Activated CD8-positive, alpha-beta memory T cell treated with anti-CD3 and anti-CD28 coated beads for 1 hour (primary cell): ENCODE measurements at places on chromosomes 7 and 10.

- no peak for DNase-seq
Observed at GRCh38 chr7:108659261-108659660, 89.6 kb downstream of the DNAJB9 start.

DNA sequence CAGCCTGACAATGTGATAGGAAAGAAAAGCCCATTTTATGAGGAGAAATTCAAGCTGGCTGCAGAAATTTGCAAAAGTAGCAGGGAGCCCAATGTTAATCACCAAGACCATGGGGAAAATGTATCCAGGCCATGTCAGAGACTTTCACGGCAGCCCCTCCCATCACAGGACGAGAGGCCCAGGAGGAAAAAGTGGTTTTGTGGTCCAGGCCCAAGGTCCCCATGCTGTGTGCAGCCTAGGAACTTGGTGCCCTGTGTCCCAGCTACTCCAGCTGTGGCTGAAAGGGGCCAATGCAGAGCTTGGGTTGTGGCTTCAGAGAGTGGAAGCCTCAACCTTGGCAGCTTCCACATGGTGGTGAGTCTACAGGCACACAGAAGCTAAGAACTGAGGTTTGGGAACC, 12.7 kb downstream of the COA1 start:
- DNase-seq = no peak

- no peak for DNase-seq
Observed at GRCh38 chr10:43292755-43293676, 26.2 kb upstream of the RASGEF1A start.

DNA sequence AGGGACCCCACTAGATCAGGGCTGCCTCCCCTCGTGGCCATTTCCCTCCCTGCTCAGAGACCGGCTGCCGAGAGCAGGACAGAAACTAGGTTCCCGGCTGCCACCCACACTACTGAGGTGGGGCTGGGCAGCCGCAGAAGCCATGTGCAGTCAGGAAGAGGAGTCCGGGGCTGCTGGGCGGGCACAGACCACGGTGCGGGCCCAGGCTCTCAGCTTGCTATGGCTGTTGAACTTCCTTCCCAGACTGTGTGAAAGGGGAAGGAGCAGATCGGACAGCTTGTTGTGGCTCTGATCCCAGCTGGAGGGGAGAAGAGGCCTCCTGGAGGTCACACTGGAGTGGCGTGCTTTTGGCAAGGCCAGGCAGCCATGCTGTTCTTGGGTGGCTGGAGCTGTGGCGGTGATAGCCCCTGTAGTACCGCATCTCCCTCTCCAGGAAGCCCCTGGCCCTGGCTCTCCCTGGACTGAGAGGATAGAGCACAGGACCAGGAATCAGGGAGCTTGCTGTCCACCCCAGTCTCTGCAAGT, 56.8 kb downstream of the HK1 start:
- no peak for DNase-seq

GRCh38 chr10:33290321-33291052, 44.0 kb downstream of the NRP1 start:
- no peak for DNase-seq

DNA sequence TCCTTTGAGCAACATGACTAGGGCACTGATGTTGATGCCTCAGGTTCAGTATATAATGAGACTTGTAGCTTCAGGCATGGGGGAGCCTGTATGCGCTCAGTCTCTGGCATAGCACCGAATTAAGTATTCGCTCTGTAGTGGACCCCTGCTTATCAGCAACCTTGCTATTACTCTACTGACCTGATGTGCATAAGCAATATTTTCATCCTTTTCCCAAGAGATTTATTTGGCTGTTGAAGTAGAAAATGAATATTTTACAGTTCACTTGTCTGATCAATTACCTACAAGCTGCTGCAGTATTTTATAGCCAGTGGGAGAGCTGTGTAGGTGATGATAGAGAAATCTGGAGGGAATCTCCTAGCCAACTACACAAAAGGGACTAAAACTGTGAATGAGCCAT, 781.6 kb upstream of the PHF14 start:
- no peak for DNase-seq

DNA sequence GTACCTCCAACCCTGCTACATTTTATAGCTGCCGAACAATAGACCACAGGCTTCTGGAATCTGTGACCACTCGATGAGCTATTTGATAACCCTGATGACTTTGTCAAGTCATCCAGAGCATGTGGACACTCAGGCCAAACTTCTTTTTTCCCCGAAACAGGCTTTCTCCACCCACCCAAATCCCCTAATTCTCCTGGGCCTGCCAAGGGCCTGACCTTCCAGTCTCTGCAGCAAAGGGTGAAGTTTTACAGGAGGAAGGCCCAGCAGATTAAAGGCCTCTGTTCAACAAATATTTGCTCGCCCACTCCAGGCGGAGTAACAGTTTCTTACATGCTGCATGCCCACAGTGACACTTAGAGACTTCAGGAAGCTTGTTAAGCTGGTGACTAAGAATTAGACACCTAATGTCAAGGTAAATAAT, 2.0 kb downstream of the JCAD start:
- DNase-seq = no peak

GRCh38 chr7:85074-85882, 107.1 kb upstream of the FAM20C start:
- no peak for DNase-seq

GRCh38 chr10:49446031-49446430, 50.1 kb upstream of the DRGX start:
- no peak for DNase-seq
